ENCODE measurements at places on chromosomes 5 and 9.

GRCh38 chr5:123220621-123221146 lies 131.6 kb downstream of the PRDM6 start:
- no peak for DNase-seq

DNA sequence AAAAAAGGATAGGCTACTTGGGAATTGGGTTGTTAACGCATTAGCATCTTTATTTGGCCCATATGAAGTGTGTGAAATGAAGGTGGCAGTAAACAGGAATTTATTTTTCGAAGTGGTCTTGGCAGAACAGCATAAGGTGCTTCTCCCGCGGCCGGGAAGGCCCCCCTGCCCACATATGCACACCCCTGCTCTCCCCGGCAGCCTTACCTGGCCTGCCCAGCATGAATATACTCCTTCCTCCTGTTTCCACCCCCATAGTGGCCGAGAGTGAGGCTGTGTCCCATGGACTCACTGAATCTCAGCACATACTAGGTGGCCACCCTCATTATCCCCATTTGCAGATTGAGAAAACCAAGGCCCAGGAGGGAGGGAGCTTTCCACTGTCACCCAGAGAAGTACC lies 54.0 kb upstream of the OLFM1 start:
- no peak for DNase-seq

GRCh38 chr9:34984049-34984448 lies 5.5 kb upstream of the DNAJB5 start:
- DNase-seq: peak; percentile 53

DNA sequence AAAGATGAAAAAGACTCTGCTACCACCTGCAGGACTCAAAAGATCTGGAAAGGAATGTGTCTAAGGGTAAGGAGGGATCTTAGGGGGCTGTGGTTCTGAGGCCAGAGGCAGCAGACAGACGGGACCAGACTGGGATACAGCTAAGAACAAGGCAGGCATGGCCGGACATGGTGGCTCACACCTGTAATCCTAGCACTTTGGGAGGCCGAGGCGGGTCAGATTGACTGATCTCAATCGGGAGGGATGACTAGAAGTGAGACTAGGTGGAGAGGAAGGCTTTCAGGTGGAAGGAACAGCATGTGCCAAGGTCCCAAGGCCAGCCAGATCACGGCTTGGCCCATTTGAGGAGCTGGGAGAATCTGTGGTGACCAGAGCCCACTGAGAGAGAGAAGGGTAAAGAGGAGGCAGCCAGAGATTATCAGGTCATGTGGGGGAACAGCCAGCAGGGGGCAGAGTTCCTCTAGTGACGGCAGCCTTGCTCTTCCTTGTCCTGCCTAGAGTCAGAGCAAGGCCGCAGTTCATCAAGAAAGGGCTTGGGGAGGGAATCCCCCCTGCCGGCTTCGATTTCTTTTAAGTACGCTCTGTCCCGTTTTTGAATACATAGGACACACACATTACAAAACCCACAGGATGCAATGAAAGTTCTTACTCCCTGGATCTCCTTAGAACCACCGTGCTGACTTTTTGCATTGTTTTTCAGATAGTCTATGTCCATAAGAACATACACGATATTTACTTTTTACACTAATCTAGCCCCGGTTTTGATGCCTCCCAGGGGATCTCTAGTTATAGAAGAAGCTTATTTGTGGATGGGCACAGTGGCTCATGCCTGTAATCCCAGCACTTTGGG lies 2.6 kb upstream of the OLFML2A start:
- DNase-seq: peak; percentile 75

DNA sequence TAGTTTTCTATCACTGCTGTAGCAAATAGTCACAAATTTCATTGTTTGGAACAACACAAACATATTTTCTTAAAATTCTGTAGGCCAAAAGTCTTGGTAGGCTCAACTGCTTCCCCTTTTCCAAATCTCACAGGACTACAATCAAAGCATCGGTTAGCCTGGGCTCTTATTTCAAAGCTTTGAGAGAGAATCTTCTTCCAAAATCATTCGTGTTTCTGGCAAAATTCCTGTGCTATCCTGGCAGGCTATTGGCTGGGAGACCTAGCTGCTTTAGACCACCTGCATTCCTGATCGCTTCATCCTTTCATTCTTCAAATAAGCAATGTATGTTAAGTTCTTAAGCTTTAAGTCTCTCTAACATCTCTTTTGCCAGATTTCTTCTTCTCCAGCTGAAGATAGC lies 629.8 kb upstream of the CDH18 start:
- DNase-seq: no peak

DNA sequence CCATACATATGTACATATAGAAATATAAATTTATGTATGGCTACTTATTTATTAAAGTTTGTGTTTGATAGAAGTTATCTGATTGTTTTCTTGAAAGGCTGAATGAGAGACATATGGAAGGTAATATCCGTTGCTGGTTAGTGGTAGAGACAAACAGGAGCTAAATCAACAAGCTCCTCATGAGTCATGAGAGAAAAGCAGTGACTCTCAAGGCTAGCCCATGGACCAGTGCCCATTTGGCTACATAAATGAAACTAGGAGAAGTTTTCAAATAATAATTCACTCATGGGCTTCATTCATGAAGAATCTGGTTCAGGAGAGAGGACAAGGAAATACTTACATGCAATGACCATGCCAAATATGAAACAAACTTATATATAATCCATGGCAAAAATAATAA lies 504.5 kb upstream of the ITGA1 start:
- no peak for DNase-seq

DNA sequence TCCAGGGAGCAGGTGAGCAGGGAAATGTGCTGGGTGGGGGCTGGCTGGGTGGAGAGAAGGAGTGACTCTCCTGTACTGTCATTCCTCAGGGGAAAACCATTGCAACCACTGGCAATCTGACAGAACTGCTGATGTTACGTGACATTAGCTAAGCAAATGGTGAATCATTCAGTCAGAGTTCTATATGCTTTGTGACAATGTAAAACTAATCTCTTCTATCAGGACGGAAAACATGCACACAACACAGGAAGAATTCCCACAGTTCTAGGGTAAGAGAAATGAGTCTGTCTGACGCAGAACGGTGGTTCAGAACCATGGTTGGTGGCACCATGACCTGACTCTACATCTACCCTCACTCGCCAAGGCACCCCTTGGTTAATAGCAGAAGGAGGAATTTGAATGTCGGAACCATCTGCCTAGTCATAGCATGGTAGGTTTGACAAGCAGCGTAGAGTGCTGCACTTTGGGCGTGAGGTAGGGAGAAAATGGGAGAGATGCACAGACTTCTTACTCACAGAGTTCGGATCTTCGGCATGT lies 243.6 kb upstream of the PANK3 start:
- DNase-seq: peak; percentile 78

DNA sequence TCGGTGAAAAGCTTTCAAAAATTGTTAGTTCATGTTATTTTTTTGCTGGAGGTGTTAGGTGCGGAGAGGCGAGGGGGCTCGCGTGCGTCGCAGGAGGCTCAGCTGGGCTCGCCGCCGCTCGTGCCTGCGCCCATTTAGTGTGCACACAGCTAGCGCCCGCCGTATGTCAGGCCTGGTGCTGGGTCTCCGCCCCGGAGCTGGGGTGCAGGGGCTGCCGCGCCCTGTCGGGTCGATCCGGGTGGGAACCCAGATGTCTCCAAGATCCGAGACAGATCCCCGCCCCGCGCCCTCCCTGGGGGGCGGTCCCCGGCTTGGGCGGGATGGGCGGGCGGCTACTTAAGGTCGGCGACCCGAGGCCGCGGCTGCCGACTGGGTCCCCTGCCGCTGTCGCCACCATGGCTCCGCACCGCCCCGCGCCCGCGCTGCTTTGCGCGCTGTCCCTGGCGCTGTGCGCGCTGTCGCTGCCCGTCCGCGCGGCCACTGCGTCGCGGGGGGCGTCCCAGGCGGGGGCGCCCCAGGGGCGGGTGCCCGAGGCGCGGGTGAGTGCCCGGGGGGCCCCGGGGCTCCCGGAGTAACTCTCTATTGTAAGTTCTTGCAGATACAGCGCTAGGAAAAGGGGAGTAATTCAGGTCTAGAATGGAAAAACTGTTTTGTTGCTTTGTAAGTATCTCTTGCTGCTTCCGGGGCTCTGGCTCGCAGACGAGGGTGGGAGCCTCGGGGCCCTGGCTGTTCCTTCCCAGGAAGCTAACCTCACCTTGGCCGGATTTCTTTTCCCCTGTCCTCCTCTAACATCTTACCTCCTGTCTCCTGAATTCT lies 31.7 kb downstream of the GSN start:
- peak; percentile 22 for DNase-seq

GRCh38 chr5:143554187-143554717 lies 150.8 kb upstream of the NR3C1 start:
- DNase-seq: peak; percentile 97

DNA sequence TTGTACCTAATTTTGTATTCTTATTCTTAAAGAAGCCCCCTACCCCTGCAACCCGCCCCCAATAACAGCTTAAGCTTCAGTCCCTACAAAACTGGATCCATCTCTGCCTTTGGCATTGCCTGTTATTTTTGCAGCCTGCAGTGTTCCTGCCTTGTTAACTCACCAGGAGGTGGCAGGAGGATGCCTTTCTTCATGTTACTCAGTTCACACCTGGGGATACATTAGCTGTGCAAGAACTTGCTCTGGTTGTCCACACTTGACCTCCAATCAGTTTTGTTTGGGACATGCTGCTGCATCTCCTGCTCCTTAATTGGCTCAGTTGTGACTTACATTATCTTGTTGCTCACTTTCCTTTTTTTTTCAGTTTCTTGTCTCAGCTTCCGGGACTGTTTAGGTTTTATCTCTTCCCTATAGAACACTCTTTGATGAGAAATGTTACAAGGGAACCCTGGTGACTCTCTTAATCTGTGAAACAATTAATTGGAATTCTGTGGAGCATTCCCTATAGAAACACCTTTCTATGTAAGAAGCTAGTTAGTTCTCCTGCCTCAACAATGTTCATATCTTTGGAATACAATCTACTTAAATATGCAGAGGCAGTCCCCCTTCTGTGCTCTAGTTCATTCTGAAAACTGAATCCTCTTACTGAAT lies 467.7 kb upstream of the ACO1 start:
- DNase-seq: no peak

- DNase-seq: no peak
Measured at GRCh38 chr5:75189353-75189752, 47.3 kb downstream of the ANKRD31 start.

DNA sequence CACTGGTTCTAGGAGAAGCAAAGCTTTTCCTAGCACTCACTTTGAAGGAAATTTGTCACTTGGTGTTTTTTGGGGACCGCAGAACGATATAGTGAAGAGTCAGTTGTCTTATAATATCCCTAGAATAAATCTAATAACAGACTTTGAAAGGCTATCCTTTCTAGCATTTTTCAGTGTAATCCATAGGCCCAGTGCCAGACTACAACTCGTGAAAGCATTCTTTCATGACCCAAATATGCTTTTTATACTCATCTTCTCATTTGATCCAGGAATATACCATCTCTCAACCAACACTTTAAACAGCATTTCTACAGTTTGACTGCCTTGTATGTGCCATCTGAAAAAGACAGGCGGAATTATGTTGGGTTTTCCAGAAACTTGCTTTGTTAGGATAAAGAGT lies 104.0 kb downstream of the ERCC6L2 start:
- peak; percentile 28 for DNase-seq

- DNase-seq: no peak
Measured at GRCh38 chr9:89453452-89453851, 44.5 kb downstream of the SEMA4D start.

- no peak for DNase-seq
Measured at GRCh38 chr5:125381290-125381689, 634.9 kb upstream of the ZNF608 start.

Measured in fibroblast of upper back skin (primary cell).